ENCODE measurements at places on chromosomes 6 and 20.
A peak's percentile ranks its signal among the peaks of the same experiment; 100 is the strongest.

GRCh38 chr20:49186535-49187329 lies 1.4 kb downstream of the STAU1 start:
- DNase-seq: peak; percentile 71

- DNase-seq: peak; percentile 54
Measured at GRCh38 chr20:57654363-57654997, 34.3 kb upstream of the ZBP1 start.

DNA sequence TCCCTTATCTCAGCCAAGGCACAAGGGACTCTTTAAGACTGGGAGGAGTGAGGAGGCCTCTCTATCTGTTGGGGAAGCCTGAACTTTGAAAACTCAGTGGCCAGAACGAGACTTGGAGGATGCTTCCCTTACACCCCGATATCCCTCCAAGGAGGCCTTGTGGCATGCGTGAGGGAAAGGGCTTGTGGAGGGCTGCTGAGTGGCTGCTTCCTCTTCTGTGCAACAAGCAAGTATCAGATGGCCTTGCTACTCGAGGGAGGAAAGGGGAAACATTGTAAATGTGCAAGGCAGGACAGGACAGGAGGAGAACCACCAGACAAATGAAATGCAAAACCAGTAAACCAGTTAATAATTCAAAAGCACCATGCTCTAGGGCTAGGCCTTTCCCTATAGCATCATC lies 306.5 kb upstream of the MAP3K7 start:
- no peak for DNase-seq

DNA sequence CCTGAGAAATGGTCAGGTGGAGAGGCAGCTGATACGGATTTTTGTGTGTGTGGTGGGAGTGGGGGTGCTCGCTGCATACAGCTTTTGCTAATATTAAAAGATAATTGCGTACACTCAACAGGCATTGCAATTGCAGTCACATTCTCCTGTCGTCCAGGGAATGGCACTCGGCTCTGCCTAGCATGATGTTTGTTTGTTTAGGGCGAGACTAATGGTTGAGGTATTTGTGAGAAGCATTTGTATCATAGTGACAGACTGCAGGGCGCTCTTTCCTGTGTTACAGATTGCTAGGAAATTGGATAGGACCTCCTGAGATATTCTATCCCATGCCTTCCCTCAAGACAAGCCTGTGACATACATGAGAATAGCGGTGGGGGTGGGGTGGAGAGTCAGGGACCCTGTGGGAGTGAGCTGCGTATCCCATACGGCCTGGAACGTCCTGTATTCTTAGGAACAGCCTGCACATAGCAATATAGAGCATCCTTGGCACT lies 207.4 kb downstream of the SOX4 start:
- DNase-seq: no peak

DNA sequence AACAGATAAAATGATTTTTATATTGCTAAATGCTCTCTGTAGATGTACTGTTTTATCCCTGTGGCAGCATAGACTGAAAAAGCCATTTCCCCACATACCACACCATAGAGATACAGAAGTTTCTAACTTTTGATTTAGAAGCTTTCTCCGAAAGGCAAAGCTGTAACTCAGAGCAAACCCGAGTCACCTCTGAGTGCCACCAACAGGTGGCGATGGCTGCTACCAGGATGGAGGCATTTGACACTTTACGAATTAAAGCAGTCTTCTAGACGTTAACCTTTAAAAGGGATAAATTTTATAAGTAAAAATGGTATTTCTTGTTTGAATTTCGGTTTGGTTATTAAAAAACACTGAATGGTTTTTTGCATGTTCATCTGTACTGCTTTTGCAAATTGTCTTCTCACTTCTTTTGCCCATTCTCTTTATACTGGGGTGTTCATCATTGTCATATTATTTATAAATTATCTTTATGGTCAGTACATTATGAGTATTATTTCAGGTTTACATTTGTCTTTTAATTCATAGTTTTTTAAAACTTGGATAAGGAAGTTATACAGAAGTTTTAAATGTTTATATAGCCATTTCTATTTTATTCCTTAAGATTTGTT lies 201.0 kb upstream of the CEP162 start:
- peak; percentile 38 for DNase-seq

- no peak for DNase-seq
Measured at GRCh38 chr20:41213150-41213820, 75.9 kb downstream of the PLCG1 start.

DNA sequence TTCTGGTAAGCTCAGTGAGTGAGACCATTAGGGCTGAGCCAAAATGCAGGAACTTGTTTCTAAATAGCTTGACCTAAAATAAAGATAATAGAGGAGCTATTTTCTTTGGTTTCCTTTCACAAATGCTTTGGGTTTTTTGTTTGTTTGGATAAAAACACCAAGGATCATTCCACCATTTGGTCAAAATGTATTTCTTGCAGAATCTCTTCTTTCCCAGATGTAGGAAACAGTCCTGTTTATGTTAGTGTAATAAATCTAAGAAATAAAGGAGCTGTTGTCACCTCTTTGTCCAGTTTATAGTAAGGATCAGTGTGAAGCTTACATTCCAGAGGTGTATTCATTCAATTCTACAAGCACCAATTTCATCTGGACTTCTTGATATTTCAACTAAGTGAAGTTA lies 297.8 kb downstream of the GJA1 start:
- no peak for DNase-seq

DNA sequence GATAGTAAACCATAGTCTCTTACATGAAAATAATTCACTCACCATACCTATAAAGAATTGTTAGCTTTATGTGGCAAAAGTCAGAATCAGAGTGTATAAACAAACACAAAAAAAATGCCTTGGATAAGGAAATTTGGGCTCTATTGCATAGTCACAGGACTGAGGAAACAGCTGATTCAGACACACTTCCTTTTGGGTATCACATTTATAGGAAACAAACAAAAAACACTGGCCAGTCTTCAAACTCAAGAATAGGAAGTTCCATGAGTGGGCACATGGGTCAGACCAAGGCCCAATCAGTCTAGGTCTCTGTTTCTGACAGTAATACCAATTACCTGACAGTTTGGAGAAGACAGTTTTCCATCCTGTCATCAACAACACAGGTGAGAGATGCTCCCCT lies 8.0 kb downstream of the SLC18B1 start:
- no peak for DNase-seq

DNA sequence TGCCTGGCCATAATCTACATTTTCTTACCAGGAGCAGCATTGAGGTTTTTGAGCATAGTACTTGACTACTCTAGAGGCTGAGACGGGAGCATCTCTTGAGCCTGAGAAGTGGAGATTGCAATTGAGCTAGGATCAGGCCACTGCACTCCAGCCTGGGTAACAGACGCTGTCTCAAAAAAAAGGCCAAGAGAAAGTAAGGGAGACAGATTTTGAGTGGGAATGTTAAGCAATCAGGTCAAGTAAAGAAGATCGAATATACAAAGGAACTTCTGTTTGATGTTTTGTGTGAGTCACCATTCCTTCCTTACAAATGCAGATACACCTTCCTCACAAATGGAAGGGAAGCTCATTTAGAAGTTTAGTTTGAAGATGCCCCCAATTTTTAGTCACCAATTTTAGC lies 4.4 kb downstream of the PNRC1 start:
- DNase-seq: no peak

- peak; percentile 58 for DNase-seq
Measured at GRCh38 chr6:125942672-125943527, 13.7 kb upstream of the HINT3 start.

DNA sequence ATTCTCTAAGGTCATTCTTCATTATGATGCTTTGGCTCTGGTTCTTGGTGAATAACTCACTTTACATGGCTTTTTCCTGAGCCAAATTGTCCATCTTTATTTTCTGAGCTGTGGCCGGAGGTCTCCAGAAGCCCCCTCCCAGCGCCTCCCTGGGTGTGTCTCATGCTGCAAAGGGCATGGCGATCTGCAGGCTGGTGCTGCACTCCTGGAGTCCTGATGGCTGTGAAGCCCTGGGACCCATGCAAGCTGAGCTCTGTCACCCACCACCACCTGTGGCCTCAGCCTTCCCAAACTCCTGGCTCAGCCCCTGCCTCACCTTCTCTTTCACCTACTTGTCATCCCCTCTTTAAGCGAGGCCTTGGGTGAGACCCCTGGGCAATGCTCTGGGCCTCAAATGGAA lies 96.9 kb downstream of the CEBPB start:
- DNase-seq: no peak

- no peak for DNase-seq
Measured at GRCh38 chr6:111175109-111175508, 87.8 kb downstream of the SLC16A10 start.

DNA sequence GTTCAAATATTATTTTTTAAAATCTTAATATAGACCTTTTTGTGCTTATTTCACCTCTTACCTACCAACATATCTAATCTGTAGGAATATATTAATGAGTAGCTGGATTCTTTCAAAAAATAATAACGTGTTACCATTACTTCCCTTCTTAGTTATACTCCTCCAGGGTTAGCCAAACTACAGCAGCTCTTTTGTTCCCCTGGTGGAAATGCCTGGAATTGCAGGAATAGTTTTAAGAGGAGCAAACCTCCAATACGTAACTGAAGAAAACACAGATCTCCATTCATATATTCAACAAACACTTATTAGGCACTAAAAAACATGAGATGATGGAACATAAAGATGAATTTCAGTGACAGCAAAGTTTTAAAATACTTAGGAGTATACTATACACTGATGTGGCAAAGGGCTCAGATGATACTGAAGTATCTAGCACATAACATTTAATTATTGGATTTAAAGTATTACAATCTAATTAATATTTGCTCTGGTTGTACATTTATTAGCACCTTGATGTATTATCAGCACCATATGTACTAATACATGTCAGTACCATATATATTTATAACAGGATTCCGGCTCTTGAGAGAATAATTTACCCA lies 78.3 kb downstream of the TBX18 start:
- no peak for DNase-seq

DNA sequence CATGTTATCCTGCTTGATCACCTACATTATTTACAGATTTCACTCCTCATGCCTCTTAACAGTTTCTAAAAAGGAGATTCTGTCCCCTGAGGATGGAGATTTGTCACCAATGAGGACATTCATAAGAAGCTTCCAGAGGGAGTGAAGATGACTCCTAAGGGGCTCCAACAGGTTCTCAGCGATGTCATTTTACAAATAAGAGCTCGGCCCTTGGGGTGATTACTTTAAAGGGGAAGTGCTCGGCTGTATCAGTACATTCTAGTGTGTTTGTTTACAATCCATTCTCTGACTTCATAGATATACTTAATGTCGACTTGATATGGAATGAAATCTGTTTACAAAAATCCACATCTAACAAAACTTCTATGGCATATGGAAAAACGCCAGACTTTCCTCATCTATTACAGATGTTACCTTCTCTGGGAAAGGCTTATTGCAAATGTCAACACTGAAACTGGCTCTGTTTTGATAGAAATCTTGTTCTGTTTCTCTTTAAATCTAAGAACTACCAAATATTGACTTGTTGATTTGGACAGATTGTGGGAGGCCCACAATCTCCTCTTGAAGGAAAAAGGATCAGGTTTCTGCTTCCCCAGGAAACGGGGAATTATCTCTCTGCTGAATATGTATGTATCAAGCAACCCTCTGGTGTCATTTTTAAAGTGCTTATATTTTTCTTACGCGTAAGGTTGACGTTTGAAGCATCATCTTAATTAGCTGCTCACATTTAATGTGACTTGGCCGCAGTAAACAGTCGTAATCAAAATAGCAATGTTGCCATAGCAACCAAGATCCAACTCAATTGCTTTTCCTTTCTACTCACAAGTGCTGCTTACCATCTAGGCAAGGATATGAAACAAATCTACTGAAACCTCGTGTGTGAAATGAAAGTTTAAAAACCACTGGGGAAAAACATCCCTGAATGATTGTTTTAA lies 95.7 kb downstream of the SHLD1 start:
- no peak for DNase-seq

DNA sequence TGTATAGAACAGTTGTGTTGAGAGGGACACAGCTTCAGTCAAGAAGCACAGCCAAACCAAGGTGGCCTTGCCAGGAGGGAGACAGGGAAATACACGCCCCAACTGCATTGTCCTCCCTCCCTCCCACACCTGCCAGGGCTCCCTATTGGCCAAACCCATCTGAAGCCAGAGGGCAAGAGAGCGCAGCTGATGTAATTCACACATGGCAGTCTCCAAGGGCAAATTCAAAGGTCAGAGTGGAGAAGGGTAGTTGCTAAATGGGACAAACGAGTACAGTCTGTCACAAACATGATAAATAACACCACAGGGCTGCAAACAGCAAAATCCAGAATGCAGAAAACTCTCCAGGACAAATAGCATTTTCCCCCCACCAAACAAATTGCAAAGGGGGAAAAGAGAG lies 23.2 kb upstream of the PPP1R16B start:
- DNase-seq: no peak

GRCh38 chr6:17633465-17634188 lies 33.5 kb downstream of the FAM8A1 start:
- no peak for DNase-seq

DNA sequence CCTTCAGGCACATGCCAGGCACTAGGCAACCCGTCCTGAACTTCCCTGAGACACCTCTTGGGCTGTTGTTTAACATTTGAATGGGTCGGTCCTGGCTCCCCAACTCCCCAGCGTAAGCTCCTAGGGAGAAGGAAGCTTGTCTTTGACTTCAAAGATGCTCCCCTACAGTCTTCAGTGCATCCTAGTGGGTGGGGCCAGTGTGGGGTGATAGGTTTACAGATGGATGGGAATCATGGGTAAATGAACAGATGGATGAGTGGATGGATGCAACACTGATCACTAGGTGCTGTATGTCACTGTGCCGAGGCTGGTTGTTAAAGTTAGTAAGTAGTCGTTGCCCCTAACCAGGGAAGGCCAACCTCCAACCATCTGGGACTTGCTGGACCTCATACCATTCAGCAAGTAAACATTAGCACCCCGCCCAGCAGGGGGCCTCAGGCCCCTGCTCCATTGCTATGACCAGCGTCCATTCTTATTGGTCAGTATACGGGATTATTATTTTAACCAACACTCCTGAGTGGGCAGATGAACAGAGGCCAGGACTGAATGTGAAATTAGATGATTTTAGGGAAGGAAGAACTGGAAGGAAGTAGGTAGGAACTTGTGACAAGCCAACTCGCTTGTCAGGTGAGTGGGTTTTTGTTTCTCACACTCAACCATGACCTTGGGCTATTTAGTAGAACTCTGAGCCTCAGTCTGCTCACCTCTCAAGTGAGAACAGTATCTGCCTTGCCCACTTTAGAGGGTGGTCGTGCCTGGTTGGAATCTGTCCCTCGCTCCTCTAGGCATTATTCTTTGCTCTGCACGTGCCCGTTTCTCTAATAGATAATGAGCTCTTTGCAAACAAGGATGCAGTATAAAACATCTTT lies 82.9 kb upstream of the FOXP4 start:
- peak; percentile 71 for DNase-seq

GRCh38 chr6:25462235-25462897 lies 183.2 kb downstream of the CARMIL1 start:
- DNase-seq: no peak

DNA sequence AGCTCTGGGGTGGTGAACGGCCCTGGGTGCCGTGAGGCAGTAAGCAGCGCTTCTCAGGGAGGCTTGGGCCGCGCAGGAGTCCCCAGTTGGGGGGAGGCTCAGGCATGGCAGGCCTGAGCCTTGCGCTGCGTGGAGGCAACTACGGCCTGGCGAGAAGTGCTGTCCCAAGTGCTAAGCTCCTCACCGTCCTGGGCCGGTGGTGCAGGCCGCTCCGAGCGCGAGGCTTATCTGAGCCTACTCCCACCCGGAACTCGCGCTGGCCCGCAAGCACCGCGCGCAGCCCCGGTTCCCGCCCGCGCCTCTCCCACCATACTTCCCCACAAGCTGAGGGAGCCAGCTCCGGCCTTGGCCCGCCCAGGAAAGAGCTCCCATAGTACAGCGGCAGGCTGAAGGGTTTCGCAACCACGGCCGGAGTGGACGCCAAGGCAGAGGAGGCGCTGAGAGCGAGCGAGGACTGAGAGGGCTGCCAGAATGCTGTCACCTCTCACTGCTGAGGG lies 1.8 kb upstream of the WRNIP1 start:
- DNase-seq: no peak

All from mucosa of gallbladder (tissue), 1 donor.